EL (cell line): ENCODE measurements at places on chromosomes 16 and 17.

DNA sequence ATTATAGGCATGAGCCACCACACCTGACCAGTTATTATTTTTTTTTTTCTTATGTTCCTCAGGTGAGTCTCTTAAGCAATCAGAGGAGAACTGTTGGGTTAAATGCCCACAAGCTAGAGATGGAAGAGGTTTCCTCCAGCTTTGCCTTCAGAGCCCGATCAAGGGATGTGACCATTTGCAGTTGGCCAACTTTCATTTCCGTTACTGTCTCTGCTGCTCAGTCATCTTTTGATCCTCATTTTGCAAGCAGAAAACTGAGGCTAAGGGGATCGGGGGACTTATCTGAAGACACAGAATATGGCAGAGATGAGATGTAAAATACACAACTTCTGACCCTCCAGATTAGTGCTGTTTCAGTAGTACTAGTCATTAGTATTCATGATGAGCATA is 188.8 kb downstream of the RAB11FIP4 start:
- DNase-seq = no peak

- DNase-seq = peak; percentile 88
Measured at GRCh38 chr17:81553018-81553615, 964 bp upstream of the FAAP100 start.

DNA sequence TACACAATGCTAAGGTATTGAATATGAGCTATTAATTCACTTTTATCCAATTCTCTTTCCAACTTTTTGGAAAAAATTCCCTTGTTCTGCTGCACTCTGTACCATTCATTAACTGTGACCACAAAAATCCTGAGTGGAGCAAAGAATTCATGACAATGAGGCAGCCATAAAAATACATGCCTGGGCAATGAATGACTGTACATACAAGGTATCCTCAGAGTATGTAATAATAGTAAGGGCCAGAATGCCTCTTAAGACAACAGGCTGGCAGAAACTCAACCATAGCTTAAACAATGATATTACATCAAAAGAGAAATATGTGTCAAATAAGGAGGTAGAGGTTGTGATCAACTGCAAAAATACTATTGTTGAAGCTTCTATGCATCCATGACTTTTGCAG is 74.7 kb upstream of the CA10 start:
- no peak for DNase-seq

GRCh38 chr16:89581045-89581695 is 5.6 kb downstream of the CPNE7 start:
- DNase-seq = peak; percentile 100

GRCh38 chr17:76893623-76894334 is 25.6 kb downstream of the MGAT5B start:
- DNase-seq = no peak

GRCh38 chr16:81818568-81818896 is 39.4 kb downstream of the PLCG2 start:
- DNase-seq = no peak

DNA sequence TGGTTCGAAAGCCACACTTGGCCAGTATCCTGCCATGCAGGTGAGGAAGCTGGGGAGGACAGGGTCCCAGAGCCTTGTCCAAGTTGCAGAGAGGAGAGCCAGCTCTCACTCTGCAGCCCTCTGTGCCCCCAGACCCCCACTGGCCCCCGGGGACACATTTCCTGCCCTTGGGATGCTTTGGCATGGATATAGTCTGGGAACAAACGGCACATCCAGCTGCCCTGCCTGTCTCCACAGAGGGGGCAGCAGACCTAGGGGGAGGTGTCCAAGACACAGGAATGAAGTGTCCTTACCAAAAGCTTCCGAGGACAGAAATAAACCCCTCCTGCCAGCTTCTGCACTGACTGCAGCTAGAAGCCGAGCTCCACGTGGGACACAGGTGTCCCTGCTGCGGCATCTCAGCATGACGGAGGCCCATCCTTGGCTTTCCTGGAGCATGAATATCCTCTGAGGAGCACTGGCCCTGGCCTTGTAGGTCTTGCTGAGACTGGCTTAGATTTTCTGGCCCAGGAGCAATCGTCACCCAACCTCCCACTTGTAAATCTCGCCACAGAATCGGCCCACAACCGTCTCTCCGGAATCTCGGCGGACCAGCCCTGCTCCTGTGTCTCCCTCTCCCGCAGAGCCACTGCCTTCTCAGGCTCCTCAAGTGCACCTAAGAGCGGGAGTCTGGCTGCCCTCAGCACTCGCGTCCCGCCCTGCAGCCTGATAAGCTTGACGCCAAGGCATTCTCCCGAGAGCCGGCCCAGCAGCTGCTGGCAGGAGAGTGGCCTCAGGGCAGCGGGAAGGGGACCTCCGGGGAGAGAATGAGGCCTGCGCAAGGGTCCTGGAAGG is 1.1 kb upstream of the CAPN15 start:
- peak; percentile 45 for DNase-seq

DNA sequence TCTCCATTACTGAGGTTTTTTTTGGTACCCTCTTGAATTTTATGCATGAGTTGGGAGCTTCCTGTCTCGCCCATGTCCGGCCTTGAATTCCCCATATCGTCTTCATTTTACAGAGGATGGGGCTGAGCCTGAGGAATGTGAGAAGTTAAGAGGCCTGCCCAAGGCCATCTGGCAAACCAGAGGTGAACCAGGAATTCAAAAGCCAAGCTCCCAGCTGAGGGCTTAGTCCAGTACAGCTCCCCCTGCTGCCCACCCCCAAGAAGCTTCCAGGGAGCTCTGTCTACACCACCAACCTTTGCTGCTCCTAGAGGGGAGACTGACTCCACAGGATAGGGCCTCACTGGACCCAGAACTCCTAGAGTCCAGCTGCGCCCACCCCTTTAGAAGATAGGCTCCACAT is 20.7 kb upstream of the C16orf78 start:
- DNase-seq = peak; percentile 21

DNA sequence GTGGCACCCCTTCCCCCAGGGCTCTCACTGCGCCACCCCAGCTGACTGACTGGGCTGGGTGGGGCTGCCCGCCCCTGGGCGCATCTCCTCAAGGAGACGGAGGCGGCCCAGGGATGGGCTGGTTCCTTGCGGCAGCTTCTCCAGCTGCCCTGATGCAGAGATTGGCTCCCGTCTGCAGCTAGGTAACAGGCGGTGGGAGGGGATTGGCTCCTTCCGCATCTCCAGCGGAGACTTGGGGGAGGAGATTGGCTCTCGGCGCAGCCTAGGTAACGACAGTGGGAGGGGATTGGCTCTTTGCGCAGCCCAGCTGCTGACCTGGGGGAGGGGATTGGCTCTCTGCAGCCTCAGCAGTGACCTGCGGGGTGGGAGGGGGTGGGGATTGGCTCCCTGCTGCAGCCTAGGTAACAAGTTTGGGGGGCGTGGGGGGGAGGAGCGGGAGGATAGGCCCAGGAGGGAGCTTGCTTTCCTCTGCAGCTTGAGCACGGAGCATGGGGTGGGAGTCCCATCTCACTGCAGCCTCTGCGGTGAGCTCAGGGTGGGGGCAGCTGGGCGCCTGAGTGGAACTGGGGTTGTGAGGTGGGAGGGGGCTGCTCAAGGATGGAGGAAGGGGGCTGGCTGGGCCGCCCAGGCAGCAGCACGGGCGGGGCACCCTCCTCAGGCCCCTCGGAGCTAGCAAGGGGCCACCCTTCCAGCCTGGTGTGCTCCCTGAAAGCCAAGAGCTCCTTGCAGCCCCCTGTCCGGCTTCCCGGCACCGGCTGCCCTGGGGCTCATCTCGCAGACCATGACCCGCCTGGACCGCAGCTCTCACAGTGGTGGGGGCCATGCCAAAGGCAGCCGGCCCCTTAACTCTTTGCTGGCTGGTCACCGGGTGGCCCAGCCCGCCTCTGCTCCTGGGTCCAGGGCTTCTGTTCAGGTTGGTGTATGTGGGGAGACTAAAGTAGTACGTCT is 6.4 kb downstream of the NFE2L1 start:
- no peak for DNase-seq

- DNase-seq = no peak
Measured at GRCh38 chr16:69116906-69117305, 11.5 kb downstream of the HAS3 start.

- peak; percentile 63 for DNase-seq
Measured at GRCh38 chr17:77303620-77304019, 162.9 kb downstream of the SEC14L1 start.

DNA sequence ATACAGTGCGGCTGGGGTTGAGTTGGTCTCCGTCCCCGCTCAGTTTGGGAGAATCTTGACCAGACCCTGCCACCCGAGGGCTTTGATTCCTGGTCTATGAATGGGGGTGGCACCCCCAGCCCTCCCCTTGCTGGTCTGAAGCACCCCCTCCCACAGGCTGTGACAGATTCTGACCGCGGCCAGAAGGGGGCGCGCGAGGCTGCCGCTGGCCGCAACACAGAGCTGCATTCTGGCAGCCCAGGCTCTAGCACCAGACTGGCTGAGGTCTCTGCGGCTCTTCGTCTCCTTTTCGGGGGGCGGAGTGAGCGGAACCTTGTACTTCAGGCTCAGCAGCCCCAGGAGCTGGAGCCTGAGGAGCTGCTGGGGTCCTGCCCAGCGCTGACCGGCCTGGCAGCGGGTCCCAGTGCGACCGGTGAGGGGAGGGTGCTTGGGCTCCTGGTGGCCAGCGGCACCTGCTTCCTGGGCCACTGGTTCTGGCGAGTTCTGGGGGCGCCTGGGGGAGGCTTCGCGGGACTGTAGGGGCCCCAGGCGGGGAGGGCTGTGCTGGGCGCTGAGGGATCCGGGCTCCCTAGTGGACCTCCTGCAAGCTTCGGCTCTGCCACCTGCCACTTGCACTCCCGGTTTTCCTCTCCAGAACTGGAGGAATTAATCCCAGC is 1011.6 kb downstream of the KCNJ18 start:
- DNase-seq = no peak

DNA sequence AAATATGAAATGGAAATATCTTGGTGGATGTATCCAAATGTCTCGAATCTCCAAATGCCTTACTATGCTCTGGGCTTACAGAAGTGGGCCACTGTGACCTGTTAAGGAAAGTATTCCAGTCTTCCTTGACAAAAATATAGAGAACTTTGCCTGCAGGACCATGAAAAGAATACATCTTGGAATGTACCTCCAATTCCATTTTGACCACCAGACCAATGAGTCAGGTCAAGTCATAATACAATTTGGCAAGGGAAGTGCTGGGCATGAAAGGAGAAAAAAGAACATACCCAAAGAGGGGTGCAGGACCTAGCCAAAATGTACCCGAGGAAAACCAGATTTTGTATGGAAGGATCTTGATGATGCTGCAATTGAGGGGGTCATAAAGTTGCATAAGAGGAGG is 1153.7 kb upstream of the GOT2 start:
- peak; percentile 27 for DNase-seq

DNA sequence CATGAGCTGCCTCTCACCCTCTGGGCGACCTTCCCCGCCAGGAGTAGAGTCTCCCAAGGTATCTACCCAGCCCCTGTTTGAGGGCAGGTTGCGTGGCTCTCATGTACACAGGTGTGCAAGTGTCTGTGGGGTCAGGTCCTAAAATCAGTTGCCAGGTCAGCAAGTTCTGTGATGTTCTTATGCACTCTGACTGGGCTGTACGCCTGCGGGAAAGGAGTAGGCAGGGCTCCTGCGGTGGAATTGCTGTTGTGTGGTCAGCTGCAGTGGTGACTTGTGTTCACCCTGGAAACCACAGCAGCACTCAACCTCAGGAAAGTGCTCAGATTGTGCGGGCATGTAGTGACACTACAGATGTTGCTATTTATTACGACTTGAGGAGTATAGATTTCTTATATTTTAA is 19.4 kb downstream of the NARF start:
- no peak for DNase-seq

DNA sequence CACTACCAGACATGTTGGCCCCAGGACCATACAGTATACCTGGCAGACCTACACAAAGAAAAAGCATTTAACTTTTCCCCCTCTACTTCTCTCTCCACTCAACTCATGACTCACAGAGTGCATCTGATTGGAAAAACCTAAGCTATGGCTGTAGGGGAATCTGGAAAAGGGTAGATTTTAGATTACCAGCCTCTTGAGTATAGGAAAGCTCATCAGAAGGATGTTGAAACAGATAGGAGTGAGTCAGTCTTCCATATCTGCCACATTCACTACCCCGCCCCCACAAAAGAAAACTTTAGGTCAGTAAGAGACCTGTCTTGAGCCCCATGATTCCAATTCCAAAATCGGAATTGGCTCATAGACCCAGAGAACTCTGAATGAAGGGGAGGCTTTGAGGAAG is 12.3 kb downstream of the KRT9 start:
- DNase-seq = peak; percentile 51

- no peak for DNase-seq
Measured at GRCh38 chr17:31388351-31388750, 3.1 kb upstream of the RAB11FIP4 start.

GRCh38 chr17:296379-296778 is 56.2 kb downstream of the RPH3AL start:
- DNase-seq = no peak
